ENCODE measurements at places on chromosomes 1 and 21. TPM values are rescaled to one million over a fixed set of nuclear protein-coding genes. Genes with fewer than 3 reads are reported as not detected.

- H3K4me3 ChIP-seq: peak overlapping the region; percentile 14
- H3K27ac ChIP-seq: no peak overlapping the region
These were observed 54.0 kb downstream of the APP start for GRCh38 chr21:26116456-26117011.

DNA sequence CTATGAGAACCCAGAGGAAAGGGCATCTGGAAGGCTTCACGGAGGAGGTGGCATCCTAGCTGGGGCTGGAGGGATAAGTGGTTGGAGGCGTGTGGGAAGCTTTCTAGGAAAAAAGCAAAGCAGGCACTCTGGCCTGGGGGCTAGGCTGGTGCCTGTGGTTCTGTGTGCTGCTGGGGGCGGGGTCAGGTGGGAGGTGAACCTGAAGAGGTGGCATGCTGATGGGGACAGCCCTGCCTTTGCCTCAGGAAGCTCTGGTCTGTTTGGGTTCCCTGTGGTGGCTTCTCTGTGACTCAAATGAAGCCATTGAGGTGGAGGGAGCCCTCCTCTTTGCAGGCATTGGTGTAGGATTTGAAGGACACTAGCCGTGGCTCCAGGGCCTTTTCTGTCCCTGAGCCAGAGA lies 221.6 kb upstream of the POU3F1 start:
- DNase-seq: no peak
- H3K4me3 ChIP-seq: no peak overlapping the region
- H3K36me3 ChIP-seq: no peaks in the 10 kb centered on the region
- peaks cover 100% of the 10 kb centered on the region for H3K27me3 ChIP-seq
- no peak overlapping the region for H3K27ac ChIP-seq

DNA sequence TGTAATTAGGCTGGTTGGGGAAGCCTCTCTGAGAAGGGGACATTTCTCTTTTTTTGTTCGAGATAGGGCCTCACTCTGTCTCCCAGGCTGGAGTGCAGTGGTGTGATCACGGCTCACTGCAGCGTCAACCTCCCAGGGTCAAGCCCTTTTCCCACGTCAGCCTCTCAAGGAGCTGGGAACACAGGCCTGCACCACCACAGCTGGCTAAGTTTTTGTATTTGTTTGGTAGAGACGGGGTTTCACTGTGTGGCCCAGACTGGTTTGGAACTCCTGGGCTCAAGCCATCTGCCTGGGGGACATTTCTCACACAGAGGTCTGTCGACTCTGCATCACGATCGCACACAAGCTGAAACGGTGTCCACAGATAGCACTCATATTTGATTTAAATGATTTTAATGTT lies 39.7 kb downstream of the HUNK start:
- peaks cover 10% of the 10 kb centered on the region for H3K4me1 ChIP-seq
- peaks cover 6% of the 10 kb centered on the region for H3K36me3 ChIP-seq
- no peaks in the 10 kb centered on the region for H3K27me3 ChIP-seq
- no peak overlapping the region for H3K4me3 ChIP-seq
- no peak overlapping the region for H3K27ac ChIP-seq

- H3K27ac ChIP-seq: no peak overlapping the region
- no peak for DNase-seq
- H3K27me3 ChIP-seq: no peaks in the 10 kb centered on the region
These were observed 153.8 kb downstream of the NTNG1 start for GRCh38 chr1:107294686-107295085.

- no peak overlapping the region for H3K4me3 ChIP-seq
- peaks cover 19% of the 10 kb centered on the region for H3K4me1 ChIP-seq
- H3K27ac ChIP-seq: peak overlapping the region; percentile 50
- peak; percentile 76 for DNase-seq
- H3K36me3 ChIP-seq: peaks cover 9% of the 10 kb centered on the region
These were observed 14.0 kb downstream of the COL16A1 start for GRCh38 chr1:31689854-31690253.

GRCh38 chr1:168488138-168488537 lies 55.7 kb downstream of the XCL2 start:
- peaks cover 15% of the 10 kb centered on the region for H3K4me1 ChIP-seq
- H3K36me3 ChIP-seq: no peaks in the 10 kb centered on the region
- H3K27ac ChIP-seq: no peak overlapping the region
- H3K4me3 ChIP-seq: no peak overlapping the region
- DNase-seq: peak; percentile 22
- H3K27me3 ChIP-seq: no peaks in the 10 kb centered on the region

USH2A gene
- not detected for total RNA-seq

CRNN gene
- not detected for total RNA-seq

KCNJ9 gene
- total RNA-seq: not detected

Data from Calu3 (cell line).